ENCODE measurements at places on chromosomes 12 and 14.

- no peak for DNase-seq
These were observed 64.5 kb upstream of the EGLN3 start for GRCh38 chr14:34015383-34015782.

- DNase-seq, result no peak
These were observed 6.6 kb downstream of the CFAP54 start for GRCh38 chr12:96495841-96496545.

GRCh38 chr14:54344445-54344844 lies 52.4 kb upstream of the CDKN3 start:
- no peak for DNase-seq

GRCh38 chr14:63426838-63427352 lies 108.2 kb upstream of the GPHB5 start:
- no peak for DNase-seq

- no peak for DNase-seq
These were observed 22.2 kb downstream of the PLBD1 start for GRCh38 chr12:14545144-14546124.

GRCh38 chr14:22737052-22737451 lies 29.4 kb upstream of the OXA1L start:
- no peak for DNase-seq

- DNase-seq, result no peak
These were observed at the start of gene KDM2B for GRCh38 chr12:121580959-121581685. Gene KDM2B (minus strand): TSS chr12:121581023. CDS start chr12:121580911, 112 bp downstream.

DNA sequence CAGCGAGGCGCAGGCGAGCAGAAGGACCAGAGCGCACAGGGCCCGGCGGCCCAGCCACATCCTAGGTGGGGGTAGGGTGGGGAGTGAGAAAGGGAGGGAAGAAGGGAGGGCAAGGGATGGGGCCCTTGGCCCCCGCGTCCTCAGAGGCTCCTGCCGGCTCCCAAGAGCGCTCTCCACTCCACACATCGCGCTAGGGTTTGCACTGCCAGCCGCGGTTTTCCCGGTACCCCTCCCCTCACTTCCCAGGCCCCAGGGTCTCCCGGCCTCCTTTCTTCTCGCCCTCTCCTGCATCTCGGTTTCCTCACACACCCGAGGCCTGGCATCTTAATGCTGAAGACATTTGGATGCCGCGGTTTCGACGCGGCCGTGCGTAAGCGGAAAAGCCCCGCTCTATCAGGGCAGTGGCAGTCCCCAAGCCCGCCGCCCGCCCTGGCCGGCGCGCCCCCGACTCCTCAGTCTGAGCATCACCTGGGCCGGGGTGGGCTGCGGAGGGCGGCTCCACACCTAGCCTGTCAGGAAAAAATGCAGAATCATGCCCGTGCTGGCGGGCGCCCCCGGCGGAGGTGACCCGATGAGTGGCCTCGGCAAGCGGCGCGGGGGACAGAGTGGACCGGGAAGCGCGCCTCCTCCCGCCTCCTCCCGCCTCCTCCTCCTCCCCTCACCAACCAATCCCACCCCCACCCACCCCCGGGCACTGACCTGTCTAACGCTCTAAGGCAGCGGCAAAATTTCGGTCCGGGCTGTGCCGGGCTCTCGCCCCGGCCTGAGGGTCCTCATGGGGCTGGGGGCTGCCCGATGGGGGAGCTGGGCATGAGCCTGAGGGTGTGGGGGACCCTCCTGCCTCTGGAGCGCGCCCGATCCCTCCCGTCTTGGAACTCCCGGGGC lies 686 bp downstream of the B4GALNT1 start:
- peak; percentile 71 for DNase-seq

- DNase-seq, result no peak
These were observed 6.5 kb downstream of the SLC8B1 start for GRCh38 chr12:113328368-113328889.

DNA sequence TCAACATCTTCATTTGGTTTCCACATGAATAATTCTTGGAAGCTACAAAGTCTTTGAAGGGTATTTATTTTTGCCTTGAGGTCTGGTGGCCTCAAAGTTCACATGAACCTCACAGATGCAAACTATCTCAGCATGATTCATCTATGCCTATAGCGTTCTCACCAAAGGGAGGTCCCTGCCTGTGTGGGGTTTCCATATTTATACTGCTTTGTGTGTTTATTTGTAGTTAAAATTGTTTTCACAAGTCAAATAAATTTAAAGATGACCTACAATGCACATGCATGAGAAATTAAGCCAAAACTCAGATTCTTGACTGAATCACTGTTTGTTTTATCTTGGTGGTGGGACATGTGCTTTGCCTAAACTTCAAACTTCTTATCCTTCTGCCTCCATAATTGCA lies 176.7 kb downstream of the PPM1H start:
- no peak for DNase-seq

GRCh38 chr12:43291516-43291915 lies 260.5 kb downstream of the ADAMTS20 start:
- DNase-seq, result no peak

GRCh38 chr12:32331133-32331532 lies 68.2 kb upstream of the FGD4 start:
- DNase-seq, result no peak

- DNase-seq, result no peak
These were observed 1364.0 kb upstream of the SEL1L start for GRCh38 chr14:82897469-82898308.

DNA sequence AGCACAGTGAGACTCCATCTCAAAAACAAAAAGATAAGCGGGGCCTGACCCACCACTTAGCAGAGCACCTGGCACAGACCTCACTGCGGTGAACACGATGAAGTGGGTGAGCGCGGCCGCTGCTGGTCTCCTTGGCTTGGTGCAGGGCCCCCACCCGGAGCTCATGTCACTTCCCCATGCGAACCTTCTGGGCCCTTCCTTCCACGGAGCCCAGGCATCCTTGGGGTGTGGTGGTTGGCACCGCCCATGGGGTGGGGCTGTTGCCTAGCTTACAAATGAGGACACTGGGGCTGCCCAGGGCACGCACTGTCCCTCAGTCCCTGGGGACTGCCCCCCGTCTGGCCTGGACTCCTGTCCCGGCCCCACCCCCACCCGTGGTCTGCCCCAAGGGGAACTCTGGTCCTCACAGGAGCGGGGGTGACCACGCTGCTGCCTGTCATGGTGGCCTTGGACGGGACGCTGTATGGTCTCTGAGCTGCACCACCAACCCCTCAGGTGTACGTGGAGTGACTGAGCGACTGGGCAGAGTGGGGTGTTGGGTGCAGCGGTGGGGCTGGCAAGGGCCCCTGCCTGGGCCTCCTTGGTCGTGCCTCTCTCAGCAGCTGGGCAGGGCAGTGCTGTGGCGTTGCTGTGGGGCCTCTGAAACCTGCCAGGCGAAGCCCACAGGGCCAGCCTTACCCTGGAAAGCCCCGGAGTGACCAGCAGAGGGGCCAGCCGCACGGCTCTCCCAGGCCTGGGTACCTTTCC lies 15.3 kb downstream of the FBRSL1 start:
- no peak for DNase-seq

DNA sequence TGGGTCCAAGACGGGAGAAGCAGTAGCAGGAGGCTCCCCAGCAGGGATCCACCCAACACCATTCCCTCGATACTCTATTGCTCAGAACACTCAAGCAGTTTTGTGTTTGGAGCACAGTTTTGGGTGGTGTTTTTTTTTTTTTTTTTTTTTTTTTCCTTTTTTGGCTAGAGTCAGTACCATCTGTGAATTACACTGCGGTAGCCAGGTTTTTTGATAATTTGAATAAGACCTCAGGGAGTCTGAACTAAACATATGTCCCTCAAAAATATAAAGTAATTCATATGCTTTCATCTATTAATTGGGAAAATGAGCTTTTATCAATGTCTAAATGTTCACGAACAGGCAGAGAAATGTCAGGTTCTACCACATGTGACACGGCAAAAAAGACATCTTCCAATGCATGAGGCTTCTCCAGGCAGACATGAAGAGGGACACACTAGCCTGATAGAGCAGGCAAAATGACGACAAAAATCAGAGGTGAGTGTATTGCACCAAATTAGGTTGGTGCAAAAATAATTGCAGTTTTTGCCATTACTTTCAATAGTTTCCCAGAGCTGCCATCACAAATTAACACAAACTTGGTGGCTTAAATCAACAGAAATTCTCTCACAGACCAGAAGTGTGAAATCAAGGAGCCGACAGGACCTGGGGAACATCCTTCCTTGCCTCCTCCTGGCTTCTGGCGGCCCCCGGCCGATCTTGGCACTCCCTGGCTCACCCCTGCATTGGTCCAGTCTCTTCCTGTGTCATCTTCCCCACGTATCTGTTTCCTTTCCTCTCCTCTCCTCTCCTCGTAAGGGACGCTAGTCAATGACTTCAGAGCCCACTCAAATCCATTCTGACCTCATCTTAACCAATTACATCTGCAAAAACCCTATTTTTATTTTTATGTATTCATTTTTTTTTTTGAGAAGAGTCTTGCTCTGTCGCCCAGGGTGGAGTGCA lies 33.9 kb downstream of the FOXN3 start:
- no peak for DNase-seq

GRCh38 chr14:68979021-68979721 lies at the start of gene ACTN1:
Gene ACTN1 (minus strand): TSS chr14:68979302. CDS start chr14:68979056, 246 bp downstream.
- peak; percentile 90 for DNase-seq

- no peak for DNase-seq
These were observed 80.3 kb upstream of the TRAF3 start for GRCh38 chr14:102696856-102697495.

DNA sequence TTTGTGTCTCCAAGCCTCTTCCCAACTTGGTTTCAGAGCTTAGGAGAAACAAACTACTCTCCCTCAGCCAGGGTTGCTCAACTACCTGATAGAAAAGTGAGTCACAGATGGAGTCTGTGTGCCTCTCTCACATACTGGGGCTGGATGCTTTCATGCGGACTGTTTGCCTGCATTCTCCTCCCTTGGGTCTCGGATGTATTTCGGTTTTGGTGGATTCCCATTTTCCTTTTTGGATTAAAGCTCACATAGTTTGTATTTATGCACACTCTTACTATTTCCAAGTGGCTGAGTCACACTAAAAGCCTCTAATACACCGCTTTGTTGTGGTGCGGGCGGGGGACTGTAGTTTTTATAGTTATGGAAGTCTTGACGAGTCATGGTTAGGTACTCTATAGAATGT lies 505.4 kb downstream of the LRFN5 start:
- no peak for DNase-seq

GRCh38 chr14:74591899-74592298 lies 20.1 kb downstream of the LTBP2 start:
- no peak for DNase-seq

GRCh38 chr12:88952562-88952942 lies 372.3 kb upstream of the KITLG start:
- DNase-seq, result no peak

- no peak for DNase-seq
These were observed 55.6 kb downstream of the TRMT5 start for GRCh38 chr14:60925286-60925685.

GRCh38 chr14:77102154-77102553 lies 4.1 kb downstream of the CIPC start:
- DNase-seq, result no peak

GRCh38 chr12:117507548-117507947 lies 146.1 kb upstream of the NOS1 start:
- DNase-seq, result no peak

DNA sequence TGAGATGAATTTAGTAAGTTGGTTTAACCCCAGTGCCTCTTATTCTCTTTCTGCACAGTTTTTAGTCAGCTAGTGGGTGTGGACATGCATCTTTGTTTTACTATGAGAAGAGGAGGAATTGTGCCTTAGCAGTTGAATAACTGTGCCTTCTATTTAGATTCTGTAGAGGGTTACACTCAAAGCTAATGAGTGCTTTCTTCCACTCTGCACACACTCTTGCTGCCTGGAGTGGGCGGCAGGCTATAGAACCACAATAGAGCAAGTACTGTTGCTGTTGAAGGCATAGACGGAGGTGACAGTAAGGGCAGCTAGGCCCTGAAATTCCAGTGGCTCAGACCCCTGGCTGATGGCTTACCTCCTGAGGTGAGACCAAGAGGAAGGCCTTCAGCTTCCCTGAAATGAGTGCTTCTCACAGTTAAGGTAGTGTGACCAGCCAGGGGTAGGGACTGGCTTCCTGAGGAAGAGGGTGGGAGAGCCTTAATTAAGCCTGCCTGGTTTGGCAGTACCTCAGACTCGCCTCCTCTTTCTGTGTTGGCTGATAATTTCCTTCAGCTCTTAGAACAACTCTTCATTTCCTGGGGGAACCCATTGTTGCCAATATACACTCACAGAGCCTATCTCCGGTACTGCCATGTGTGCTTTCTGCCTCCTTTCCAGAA lies 24.7 kb downstream of the SUSD6 start:
- no peak for DNase-seq

All from type B pancreatic cell (in vitro differentiated cells).